ENCODE measurements at places on chromosomes 2 and 18. TPM values are rescaled to one million over a fixed set of nuclear protein-coding genes. Genes with fewer than 3 reads are reported as not detected.

REG1B gene
- total RNA-seq: not detected

TUBA4A gene
- total RNA-seq: 69.6 TPM

ZBTB14 gene
- 15.6 TPM for total RNA-seq

PLA2R1 gene
- 2.7 TPM for total RNA-seq

SERPINB4 gene
- total RNA-seq: not detected

SERPINB7 gene
- 0.79 TPM for total RNA-seq

RBM43 gene
- total RNA-seq: 4.3 TPM

FTCDNL1 gene
- total RNA-seq: 0.79 TPM

RNF152 gene
- 2.6 TPM for total RNA-seq

TFCP2L1 gene
- total RNA-seq: under 0.01 TPM

ACADL gene
- total RNA-seq: 0.22 TPM

CEP68 gene
- total RNA-seq: 6.6 TPM

ALPP gene
- total RNA-seq: 19.2 TPM

IL1B gene
- total RNA-seq: 0.11 TPM

MEMO1 gene
- total RNA-seq: 29.1 TPM

CFAP65 gene
- total RNA-seq: not detected

SPEG gene
- total RNA-seq: 40.8 TPM

PPM1G gene
- 47.9 TPM for total RNA-seq
